ENCODE measurements at places on chromosomes 16 and 17.

GRCh38 chr17:37098152-37098551, 149.4 kb downstream of the AATF start:
- no peak for DNase-seq

DNA sequence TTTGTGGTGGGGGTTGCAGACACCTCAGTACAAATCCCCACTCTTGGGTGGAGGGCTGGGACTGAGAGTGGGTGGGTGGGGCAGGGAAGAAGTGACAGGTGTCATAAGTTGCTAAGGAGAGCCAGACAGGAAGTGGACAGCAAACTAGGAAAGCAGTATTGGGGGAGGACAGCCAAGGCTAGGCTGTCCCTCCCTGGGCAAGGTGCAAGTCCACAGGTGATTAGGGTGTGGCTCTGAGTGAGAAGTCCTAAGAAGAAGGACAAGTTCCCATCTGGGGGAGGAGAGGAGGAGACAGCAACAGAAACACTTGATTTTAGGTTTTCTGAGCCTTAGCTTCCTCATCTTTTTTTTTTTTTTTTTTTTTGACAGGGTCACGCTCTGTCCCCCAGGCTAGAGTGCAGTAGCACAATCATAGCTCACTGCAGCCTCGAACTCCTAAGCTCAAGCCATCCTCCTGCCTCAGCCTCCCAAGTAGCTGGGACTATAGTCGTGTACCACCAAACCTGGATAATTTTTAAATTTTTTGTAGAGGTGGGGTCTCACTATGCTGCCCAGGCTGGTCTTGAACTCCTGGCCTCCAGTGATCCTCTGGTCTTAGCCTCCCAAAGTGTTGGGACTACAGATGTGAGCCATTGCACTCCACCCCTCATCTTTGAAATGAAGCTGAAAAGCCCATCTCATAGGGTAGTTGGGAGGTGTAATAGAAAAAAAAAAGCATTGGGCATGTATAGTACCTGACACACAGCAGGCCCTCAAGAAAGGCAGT, 2.5 kb downstream of the MAPK3 start:
- DNase-seq, result no peak

- no peak for DNase-seq
Measured at GRCh38 chr16:27291106-27291505, 22.5 kb upstream of the NSMCE1 start.

GRCh38 chr17:8360751-8361150, 15.8 kb downstream of the KRABD2 start:
- no peak for DNase-seq

- peak; percentile 86 for DNase-seq
Measured at GRCh38 chr17:29645515-29646051, 22.9 kb upstream of the CORO6 start.
